ENCODE measurements at places on chromosomes 1 and 21.

DNA sequence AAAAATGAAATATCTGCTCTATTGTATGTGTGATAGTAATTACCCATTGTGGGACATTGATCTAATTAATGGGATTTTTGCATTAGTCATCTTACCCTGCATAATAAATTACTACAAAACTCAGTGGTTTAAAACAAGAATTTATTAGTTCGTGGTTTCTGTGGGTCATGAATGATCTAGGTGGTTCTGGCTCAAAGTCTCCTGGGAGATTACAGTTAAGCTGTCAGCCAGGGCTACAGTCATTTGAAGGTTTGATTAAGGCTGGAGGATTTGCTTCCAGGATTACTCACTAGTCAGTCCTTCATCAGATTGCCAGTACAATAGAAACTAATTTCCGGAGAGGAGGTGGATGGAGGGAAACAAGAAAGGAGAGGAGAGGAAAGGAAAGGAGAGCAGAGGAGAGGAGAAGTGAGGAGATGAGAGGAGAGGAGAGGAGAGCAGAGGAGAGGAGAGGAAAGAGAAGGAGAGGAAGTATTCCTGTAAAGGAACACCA is 60.4 kb upstream of the TNFSF4 start:
- no peak for DNase-seq

DNA sequence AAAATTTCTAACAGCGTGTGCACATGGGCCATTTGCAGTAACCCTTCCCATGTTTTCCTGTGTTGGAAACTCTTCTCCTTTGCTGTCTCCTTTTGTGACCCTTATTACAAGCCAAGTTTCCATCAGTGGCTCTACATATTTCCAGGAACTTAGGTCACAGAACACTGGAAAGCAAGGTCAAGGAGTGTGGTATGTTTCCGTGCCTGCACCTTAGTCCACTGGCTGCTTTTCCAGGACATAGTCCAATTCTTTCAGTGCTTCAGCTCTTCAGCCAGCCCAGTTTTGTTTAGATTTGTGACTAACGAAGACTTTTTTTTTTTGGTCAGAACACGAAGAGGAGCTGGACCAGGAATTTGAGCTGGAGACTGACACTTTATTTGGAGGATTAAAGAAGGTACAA is 33.8 kb downstream of the HHAT start:
- no peak for DNase-seq

DNA sequence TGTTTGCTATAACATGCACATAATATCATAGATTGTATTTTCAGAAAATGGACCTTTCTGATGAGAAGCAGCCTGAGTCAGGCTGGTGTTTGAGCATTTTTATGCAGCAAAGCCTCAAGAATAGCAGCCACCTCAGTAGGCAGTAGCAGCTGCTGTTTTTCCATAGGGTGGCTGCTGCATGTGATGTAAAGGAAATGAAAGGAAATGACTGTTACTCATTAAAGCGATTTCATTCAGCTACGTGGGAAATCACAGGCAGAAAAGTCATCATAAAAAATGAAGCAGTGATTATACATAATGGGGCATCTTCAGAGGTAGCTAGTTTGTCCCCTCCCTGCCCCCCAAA is 110.4 kb downstream of the PATJ start:
- no peak for DNase-seq

DNA sequence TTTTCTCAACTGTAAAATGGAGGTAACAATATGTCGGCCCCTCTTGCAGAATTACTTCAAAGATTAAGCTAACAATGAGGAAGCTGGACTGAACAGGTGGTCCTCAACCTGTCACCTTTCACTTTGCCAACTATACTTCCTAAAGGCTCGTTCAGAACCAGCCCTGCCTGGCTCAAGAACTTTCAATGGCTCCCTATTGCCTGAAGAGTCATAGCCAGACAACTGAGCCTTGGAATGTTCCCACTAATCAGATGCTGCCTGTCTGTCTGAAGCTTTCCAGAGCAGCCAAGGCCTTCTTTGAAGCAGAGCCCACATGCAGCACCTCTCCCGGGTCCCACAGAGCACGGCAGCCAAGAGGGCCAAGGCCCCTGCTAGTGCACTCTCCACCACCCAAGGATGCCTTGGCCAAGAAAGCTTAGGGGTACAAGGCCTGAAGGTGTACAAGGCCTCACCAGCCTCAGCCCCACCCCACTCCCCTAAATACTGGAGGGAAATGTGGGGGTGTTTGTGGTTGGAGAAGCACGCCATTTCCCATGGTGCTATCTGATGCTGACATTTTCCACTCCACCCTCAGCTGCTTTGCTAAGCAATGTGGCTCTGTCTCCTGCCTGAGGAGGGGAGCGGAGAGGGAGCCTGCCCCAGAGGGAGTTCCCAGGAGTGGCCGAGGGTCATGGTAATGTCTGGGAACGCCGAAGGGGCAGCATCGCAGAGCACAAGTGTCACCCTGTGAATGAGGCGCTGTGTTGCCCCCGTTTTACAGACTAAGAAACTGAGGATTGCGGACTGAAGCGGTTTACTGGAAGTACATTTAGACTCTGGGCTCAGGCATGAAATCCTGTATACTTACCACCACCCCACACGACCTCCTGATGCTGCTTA is 8.2 kb upstream of the LAPTM5 start:
- peak; percentile 43 for DNase-seq

- no peak for DNase-seq
Measured at GRCh38 chr1:2198571-2198970, 4.0 kb upstream of the FAAP20 start.

GRCh38 chr21:45347712-45348499 is 57.1 kb upstream of the COL18A1 start:
- DNase-seq: no peak

- DNase-seq: no peak
Measured at GRCh38 chr1:220784751-220785150, 2.0 kb upstream of the MTARC1 start.
